Stimulated activated CD4-positive, alpha-beta T cell treated with anti-CD3 and anti-CD28 coated beads, Interleukin-1b, Interleukin-23, amount 100 ng/mL, for 1 hour (primary cell): ENCODE measurements at places on chromosomes 2 and 18.

GRCh38 chr2:105645938-105646773 lies 98.6 kb upstream of the NCK2 start:
- DNase-seq = no peak

DNA sequence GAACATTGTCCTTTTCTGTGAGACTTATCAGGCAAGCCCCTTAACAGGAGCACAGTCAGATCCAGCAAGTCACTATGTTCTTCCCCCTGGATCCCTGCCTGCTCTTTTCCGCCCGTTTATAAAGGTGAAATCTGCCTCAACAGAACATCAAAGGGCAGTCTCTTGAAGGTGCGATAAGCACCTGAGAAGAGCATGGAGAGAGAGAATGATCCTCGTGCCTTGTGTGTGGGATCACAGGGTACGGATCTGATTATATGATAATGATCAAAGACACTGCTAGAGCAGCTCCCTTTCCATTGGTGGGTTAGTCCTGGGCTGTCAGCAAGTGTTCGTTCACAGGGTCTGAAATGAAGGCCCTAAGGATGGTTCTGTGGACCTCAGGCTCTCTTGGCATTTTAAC lies 106.4 kb downstream of the ZAP70 start:
- DNase-seq = no peak

DNA sequence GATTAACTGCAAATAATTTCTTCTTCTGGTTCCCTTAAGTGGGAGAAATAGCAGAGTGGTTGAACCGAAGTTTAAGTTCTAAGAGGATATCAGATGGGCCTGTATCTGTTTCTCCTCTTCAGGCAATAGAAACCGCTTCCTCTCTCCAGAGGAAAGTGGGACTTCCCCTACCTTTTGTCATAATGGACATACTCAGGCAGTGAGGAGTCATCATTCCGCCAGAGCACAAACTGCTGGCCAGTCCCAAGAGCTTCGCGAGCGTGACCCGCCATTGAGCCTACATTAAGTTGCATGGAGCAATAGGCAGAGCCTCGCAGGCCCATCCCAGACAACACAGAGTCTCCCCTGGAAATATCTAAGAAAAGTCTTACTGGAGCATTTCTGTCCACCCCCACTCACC lies 158.9 kb downstream of the LDLRAD4 start:
- DNase-seq = no peak

DNA sequence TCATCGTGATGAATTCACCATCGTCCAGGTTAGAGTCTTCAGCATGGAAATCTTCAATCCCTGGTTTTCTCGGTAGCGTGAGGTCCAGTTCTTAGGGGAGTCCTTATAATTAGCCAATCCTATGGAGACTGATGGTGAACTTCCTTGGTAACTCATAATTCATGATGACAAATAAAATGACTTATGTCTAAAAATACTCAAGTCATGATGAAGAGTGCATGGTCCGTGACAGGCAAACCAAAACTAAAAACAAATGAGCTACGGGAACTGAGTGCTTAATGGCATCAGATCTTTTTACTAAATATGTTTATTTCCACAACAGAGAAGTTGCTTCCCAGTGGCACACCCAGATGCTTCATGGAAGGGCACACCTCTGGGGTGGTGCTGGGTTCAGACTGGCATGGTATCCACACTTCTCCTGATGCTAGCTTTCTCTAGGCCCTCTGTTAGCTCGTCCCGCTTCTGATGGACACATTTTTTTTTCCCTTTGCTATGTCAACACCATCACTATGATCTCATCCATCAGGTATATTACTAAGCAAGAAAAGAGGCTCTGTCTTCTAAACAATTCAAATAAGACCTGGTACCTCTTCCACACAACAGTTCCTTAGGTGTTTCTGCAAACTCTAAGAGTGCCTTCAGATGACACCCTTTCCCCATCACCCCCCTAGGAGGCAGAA lies 92.8 kb upstream of the NEDD4L start:
- no peak for DNase-seq

GRCh38 chr18:46411867-46412690 lies 244.9 kb downstream of the LOXHD1 start:
- DNase-seq = no peak

GRCh38 chr18:14117606-14118005 lies 14.6 kb downstream of the ZNF519 start:
- DNase-seq = no peak

- DNase-seq = no peak
These were observed 42.2 kb upstream of the FAM117B start for GRCh38 chr2:202592566-202592965.

- DNase-seq = no peak
These were observed 146.5 kb upstream of the MGAT5 start for GRCh38 chr2:134107402-134107801.

DNA sequence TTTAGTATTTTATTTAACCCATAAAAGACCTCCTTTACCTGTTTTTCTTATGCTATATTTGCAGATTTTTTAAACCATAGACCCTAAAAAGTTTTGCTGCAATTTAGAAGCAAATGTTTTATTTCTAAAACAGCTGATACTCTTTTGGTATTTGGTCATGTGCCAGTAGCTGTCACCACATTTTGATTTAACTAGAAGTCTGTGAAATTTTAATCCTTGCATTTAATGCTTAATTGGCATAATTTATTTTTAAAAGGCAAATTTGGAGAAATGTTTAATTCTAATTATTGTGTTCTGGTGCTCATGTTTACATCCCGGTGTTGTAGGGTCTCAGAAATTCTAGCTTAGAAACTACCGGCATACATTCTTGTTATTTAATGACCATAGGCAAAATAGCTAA lies 111.8 kb downstream of the TTC27 start:
- no peak for DNase-seq

GRCh38 chr2:64371727-64372126 lies 82.2 kb upstream of the LGALSL start:
- no peak for DNase-seq

DNA sequence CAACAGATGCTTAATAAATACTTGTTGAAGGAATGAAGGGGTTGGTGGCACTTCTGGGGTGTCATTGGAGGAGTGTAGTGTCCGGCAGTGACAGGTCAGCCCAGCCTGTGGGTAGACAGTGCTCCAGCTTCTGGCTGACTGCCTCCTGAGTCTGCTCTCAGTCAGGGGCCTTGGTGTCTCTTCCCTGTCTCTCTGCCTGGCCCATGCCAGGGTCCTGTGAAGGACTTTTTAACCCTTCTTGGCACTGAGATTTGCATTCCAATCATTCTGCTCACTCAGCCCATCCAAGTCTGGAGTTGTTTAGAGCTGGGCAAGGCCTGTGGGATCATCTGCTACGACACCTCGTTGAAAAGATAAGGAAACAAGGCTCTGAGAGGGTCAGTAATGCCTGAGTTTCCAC lies 1.4 kb upstream of the KCNK3 start:
- no peak for DNase-seq

DNA sequence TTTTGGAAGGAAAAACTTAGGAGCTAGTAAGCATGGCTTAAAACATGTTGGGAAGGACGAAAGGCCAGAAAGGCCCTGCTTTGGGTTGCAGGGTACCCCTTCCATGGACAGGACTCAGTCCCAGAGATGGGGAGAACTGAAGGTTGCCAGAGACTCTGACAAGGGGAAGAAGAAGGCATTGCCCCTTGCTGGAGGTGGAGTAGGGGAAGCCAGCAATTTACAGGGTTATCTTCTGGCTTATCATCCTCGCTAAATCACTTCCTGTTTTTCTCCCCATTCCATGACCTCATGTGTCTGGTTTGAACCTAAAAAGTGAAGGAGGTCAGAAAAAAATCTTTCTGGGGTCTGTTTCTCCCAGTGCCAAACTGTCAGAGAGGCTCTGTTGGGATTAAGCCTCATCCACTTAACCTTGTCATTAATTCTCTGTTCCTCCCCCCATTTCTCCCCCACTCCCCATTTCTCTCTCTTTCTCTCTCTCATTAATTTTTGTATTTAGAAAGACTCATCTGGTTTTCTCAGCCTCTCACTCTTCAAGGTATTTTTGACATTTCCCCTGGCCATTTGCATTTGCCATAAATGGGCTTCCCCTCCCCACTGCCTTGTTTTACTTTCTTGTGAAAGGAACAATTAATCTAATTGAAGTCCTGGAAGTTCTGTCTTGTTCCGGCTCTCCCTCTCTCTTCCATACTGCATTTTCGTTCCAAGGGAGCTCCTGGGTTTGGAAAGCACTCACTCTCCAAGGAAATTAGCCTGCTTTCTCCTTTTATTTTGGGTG lies 17.4 kb downstream of the NRP2 start:
- no peak for DNase-seq

GRCh38 chr18:45518311-45519155 lies 96.7 kb upstream of the SLC14A2 start:
- DNase-seq = no peak

DNA sequence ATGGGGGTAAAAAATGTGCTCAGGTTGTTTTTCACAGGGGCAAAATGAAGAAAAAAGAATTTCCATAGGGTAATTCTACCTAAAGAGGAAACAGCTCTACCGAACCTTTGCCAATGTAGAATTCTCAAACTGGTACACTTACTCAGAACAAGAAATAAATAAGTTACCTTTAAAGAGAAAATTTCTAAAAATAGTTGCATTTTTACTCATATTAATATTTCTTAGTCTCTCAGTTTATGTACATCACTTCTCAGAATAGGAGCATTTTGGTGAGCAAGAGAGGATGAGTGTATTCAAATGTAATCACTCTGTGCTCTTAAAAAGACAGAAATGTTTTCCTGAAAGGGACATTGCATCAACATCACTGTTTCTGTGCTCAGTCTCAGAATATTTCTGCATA lies 574.7 kb upstream of the SLC8A1 start:
- DNase-seq = no peak
